CMK (cell line): ENCODE measurements at places on chromosomes 5 and 9.

- DNase-seq = no peak
These were observed 7.5 kb upstream of the HABP4 start for GRCh38 chr9:96442491-96442890.

DNA sequence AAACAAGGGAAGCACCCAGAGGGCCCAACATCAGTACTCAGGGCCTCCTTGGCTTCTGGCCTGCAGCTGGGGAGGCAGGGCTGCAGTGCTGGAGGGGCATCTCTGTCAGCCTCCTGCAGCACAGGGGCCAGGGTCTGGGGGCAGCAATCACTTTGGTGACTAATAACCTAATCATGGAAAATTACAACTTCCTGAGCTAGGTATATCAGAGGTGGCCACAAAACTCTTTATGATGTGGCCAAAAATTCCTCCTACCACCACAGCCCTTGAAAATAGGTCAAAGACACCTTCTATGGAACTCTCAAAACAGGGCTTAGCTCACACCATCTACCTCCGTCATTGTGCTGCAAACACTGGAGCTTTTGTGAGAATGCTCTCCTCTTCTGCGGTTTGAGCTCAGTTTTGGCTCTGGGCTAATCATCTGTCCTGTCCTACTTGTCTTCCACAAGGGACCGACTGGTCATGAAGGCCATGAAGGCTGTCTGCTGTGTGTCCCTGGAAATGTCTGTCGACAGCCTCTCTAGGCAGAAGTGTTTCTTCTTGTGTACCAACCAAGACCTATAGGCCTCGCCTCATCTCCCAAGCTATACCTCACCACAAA lies 28.6 kb downstream of the CSF2 start:
- no peak for DNase-seq

DNA sequence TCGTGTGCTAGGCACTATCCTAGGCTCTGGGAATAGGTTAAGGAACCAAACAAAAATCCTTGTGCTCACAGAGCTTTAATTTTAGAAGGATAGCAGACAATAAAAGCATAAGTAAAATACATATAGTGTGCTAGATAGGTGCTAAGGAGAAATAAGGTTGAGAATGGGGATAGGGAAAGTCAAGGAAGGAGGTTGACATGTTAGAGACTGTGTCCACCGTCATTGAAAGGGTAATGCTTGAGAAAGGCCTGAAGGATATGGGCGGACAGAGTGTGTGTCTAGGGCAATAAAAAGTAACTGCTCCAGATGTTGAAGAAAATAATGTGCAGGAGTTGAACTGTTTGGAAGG lies 482 bp upstream of the TDRD7 start:
- no peak for DNase-seq

- DNase-seq = no peak
These were observed 412.9 kb downstream of the ZSWIM6 start for GRCh38 chr5:61744690-61745619.

DNA sequence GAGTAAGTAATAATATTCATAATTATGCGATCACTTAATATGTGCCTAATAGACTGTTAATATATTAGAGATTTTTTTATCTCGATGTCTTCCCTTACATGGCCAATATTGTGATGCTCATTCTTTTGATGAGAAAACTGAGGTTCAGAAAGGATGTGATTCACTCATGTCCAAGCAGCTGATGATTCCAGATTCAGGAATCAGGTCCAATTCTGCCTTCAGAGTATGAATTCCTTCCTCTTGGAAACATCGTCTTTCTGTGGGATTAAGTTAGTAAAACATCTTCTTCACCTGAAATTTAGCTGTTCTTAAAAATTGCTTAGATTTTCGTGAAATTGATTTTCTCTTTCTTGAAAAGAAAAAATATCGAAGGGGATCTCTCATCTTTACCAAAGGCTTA lies 242.5 kb upstream of the RFX3 start:
- DNase-seq = no peak

- no peak for DNase-seq
These were observed 304.0 kb downstream of the TLR4 start for GRCh38 chr9:118008246-118008645.

DNA sequence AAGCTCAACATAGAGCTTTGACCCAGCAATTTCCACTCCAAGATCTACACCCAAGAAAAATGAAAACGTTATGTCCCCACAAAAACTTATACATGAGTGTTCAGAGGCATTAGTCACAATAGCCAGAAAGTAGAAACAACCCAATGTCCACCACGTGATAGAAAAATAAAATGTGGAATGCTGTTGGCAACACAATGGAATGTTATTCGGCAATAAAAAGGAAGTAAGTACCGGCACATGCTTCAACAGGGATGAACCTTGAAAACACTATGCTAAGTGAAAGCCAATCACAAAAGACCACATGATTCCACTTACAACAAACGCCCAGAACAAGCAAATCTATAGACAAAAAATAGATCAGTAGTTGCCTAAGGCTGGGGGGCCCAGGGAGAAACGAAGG lies 6.0 kb downstream of the UBQLN1 start:
- no peak for DNase-seq

GRCh38 chr5:150621301-150621700 lies 19.2 kb upstream of the SYNPO start:
- no peak for DNase-seq

GRCh38 chr5:129046151-129046550 lies 48.4 kb upstream of the ISOC1 start:
- DNase-seq = no peak

GRCh38 chr5:98433673-98434072 lies 339.8 kb upstream of the RGMB start:
- no peak for DNase-seq

- no peak for DNase-seq
These were observed 12.9 kb upstream of the AJM1 start for GRCh38 chr9:136829412-136829811.

DNA sequence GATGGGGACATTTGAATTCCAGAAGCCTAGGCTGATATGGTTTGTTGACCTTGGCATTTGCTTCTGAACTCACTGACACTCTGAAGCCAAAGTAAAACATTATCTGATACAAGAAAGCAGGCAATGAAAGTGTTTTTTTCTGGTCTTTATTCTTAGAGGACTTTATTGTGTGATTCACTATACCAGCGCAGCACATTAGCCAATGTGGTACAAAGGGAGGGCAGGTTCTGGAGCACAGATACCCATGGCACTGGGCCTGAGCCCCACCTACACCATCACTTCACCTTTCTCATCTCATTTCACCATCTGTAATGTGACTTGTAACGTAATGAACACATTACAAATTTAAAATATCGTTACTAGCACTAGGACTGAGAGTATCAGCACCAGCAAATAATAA lies 89.7 kb upstream of the ZNF366 start:
- no peak for DNase-seq

DNA sequence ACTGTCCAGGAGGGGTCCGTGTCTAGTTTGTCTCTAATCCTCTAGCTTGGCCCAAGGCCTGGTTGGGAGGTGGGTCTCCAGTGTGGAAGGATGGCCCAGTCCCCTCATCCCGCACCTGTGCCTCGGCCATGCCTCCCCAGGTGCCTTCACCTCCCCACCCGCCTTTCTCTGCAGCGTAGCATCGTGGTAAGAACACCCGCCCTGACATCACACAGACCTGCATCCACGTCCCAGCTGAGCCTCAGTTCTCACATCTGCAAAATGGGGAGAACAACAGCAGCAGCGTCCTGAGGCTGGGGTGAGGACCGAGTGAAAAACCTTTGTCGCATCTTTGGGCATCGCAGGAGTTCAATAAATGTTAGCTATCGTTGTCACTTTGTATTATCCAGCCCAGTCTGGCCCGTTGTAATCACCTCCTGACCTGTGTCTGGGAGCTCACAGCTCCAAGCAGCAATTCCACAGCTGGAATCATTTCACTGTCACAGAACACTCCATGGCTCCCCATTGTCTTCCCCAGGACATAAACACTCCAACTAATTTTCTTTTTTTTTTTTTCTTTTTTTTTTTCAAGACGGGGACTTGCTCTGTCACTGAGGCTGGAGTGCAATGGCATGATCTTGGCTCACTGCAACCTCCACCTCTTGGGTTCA lies 181.2 kb upstream of the IER5L start:
- no peak for DNase-seq

DNA sequence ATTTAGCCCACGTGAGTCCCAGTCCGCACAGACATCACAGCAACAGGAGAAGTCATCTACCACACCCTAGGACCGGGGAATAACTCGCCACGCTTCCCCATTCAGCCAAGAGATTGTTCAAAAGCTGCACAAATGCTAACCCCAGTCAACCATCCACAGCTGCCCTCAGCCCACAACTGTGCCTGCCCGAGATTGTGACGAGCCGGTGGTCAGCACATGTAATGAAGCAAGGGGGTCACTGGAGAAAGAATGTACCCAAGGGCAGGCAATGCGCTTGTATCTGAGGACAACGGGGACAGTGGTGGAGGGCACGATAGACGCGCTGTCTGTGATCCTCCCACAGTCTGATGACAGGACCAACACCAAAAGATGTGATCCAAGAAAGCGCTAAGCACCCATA lies 67.8 kb downstream of the COL23A1 start:
- DNase-seq = no peak

- DNase-seq = no peak
These were observed 1131.0 kb downstream of the MAT2B start for GRCh38 chr5:164636456-164636855.

DNA sequence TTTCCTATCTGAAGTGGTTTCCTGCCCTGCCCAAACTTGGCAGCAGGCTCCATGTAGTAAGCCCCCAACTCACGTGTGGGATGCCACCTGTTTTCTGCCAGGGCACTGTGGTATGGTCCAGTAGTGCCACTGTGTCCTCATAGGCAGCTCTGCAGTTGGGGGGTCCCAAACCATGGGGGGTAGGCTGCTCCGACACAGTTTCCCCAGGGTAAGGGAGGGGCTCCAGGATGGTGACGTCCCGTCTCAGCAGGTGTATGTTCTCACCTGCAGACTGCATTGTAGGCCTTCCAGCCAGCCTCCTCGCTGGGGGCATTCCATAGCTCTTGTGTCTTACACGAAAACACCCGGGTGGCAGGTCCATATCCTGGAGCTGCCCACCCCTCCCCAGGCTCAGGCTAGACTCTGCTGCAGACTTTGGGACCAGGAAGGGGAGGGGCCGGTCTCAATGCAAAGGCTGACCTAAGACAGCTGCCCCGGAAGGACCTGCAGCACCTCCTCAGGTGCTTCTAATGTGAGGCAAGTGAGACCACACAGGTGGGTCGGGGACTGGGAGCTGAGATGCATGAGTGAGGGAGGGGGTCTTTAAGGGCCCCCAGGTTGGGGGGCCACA lies 330.5 kb upstream of the IRX4 start:
- DNase-seq = no peak

GRCh38 chr5:154403234-154403633 lies 42.6 kb upstream of the SAP30L start:
- no peak for DNase-seq

GRCh38 chr9:82495884-82496777 lies 507.6 kb downstream of the SPATA31D1 start:
- no peak for DNase-seq

DNA sequence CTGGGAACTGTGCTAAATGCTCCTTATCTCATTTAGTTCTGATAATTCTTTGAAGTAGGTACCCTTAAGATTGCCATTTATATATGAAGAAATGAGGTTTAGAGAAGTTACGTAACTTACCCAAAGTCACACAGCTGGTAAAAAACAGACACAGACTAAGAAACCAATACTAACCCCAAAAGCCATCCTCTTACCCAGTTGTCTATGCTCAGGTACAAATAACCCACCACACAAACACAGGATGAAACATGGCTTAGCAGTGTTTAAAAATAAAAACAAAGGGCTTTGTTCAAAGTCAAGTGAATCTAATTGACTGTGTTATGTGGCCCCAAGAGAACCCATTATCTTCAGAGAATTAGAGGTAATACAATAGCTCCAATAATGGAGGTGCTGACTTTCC lies 37.0 kb upstream of the IL7R start:
- DNase-seq = no peak

GRCh38 chr5:19771174-19771835 lies 216.7 kb downstream of the CDH18 start:
- no peak for DNase-seq

DNA sequence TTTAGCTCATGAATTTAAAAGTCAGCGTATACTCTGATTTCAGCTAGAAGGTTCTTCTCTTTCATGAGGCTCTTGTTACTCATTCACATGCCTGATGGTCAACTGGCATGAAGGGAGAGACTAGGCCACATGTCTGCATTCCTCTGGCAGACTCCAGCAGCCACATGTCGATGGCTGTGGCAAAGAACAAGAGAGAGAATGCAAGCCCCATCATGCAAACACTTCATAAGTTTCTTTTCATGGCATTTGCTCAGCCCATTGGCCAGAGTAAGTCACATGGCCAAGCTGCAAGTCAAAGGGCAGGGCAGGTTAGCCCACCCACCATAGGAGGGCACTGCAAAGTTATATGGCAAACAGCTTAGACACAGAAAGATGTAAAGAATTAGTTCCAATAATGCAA lies 5.4 kb downstream of the KCNV2 start:
- no peak for DNase-seq

GRCh38 chr5:135345956-135346731 lies 52.9 kb downstream of the MACROH2A1 start:
- no peak for DNase-seq

GRCh38 chr9:21991072-21991959 lies 2.9 kb downstream of the CDKN2A start:
- DNase-seq = no peak

GRCh38 chr9:33468797-33469621 lies 4.7 kb downstream of the NOL6 start:
- DNase-seq = no peak

- DNase-seq = no peak
These were observed 2104.1 kb upstream of the ACO1 start for GRCh38 chr9:30280229-30280900.

DNA sequence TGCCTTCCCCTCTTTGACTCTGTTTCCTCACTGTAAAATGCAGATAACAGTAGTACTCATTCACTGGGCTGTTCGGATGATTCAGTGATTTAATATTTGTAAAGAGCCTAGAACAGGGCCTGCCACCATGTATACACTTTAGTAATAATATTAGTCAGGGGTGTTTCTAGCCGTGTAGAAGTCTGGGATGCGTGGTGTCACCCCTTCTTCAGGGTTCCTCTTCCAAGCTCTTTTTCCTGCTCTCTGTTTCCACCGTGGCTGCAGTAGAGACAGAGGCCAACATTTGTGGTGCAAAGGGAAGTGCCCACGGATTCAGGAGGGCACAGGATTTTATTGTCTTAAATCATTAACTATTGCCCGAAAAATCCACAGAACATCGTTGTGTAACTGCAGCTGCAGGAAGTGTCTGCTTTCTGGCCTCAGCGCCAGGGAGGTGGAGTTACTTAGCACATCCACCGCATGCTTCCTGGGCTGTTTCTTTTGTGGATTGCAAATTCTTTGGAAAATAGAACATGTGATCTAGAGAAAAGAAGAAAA lies 61.7 kb downstream of the TRIO start:
- no peak for DNase-seq

- no peak for DNase-seq
These were observed 128.2 kb upstream of the NFIB start for GRCh38 chr9:14441976-14442651.

- DNase-seq = no peak
These were observed 100.2 kb downstream of the ADAMTS2 start for GRCh38 chr5:179245031-179245430.

GRCh38 chr5:72020161-72020983 lies 86.9 kb upstream of the MAP1B start:
- no peak for DNase-seq

GRCh38 chr5:170476704-170477103 lies 27.1 kb upstream of the KCNIP1 start:
- no peak for DNase-seq

- DNase-seq = no peak
These were observed 498 bp downstream of the ZNF367 start for GRCh38 chr9:96417661-96418082.
